ENCODE measurements at places on chromosomes 13 and 19. TPM values are rescaled to one million over a fixed set of nuclear protein-coding genes. Genes with fewer than 3 reads are reported as not detected.
A peak's percentile ranks its signal among the peaks of the same experiment; 100 is the strongest.

- no peaks in the 10 kb centered on the region for H3K27me3 ChIP-seq
- H3K36me3 ChIP-seq = no peaks in the 10 kb centered on the region
- no peaks in the 10 kb centered on the region for H3K4me1 ChIP-seq
- no peak overlapping the region for H3K27ac ChIP-seq
- no peak overlapping the region for H3K4me3 ChIP-seq
Observed at GRCh38 chr13:90049989-90050671, 1297.4 kb upstream of the MIR17HG start.

GRCh38 chr13:109309625-109310363 lies 476.6 kb downstream of the IRS2 start:
- H3K27me3 ChIP-seq = peaks cover 3% of the 10 kb centered on the region
- no peak overlapping the region for H3K4me3 ChIP-seq
- DNase-seq = no peak
- no peaks in the 10 kb centered on the region for H3K36me3 ChIP-seq
- H3K4me1 ChIP-seq = no peaks in the 10 kb centered on the region

GRCh38 chr19:40341601-40342482 lies 6.4 kb downstream of the C19orf47 start:
- H3K27me3 ChIP-seq = no peaks in the 10 kb centered on the region
- H3K4me3 ChIP-seq = no peak overlapping the region
- peaks cover 10% of the 10 kb centered on the region for H3K36me3 ChIP-seq
- no peak overlapping the region for H3K27ac ChIP-seq

GRCh38 chr13:100608906-100609305 lies 20.3 kb upstream of the GGACT start:
- peaks cover 22% of the 10 kb centered on the region for H3K36me3 ChIP-seq
- H3K4me1 ChIP-seq = peaks cover 22% of the 10 kb centered on the region
- no peaks in the 10 kb centered on the region for H3K27me3 ChIP-seq

DNA sequence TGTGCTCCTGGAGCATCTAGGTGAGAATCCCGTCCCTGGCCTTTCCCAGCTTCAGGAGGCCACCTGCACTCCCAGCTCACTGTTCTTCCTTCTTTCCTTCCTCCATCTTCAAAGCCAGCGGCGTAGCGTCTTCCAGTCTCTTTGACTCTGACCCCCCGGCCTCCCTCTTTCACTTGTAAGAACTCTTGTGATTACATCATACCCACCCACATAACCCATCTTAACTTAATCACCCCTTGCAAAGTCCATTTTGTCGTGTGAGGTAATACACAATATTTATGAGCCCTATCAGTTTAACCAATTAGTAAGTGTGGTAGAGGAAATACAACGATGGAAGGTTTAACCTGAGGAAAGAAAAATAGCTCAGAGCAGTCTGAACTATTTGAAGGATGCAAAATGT lies 4.6 kb upstream of the CDC16 start:
- peak overlapping the region; percentile 18 for H3K4me3 ChIP-seq
- H3K27me3 ChIP-seq = peaks cover 3% of the 10 kb centered on the region
- peaks cover 34% of the 10 kb centered on the region for H3K4me1 ChIP-seq
- no peaks in the 10 kb centered on the region for H3K36me3 ChIP-seq
- no peak for DNase-seq
- H3K27ac ChIP-seq = no peak overlapping the region

DNA sequence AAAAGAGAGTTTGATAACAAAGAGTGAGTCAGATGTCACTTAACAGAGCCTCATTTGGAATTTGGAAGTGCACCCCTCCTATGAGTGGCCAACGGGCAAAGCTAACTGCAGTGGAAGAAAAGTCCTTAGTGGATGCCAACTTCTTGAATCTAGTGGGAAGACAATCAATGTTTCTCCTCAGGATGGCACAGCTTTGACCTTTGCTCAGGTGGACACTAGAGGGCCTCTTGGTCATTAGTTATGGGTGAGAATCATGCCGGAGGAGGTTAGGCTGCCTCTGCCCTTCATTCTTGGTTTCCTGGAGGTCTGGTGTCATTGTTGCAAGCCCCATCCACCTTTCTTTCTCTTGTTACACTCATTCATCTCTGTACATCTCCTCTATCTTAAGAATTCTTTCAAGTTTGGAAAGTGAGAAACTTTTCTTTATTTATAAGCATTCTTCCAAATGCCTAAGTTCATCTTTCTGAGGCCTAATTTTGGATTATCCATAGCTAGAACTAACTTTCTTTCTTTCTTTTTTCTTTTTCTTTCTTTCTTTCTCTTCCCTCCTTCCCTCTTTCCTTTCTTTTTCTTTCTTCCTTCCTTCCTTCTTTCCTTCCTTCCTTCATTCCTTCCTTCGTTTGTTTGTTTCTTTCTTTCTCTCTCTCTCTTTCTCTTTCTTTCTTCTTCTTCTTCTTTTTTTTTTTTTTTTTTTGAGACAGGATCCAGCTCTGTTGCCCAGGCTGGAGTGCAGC lies 327.2 kb upstream of the TSHZ3 start:
- no peak overlapping the region for H3K27ac ChIP-seq
- H3K4me3 ChIP-seq = no peak overlapping the region
- DNase-seq = no peak
- H3K36me3 ChIP-seq = no peaks in the 10 kb centered on the region
- no peaks in the 10 kb centered on the region for H3K4me1 ChIP-seq

DNA sequence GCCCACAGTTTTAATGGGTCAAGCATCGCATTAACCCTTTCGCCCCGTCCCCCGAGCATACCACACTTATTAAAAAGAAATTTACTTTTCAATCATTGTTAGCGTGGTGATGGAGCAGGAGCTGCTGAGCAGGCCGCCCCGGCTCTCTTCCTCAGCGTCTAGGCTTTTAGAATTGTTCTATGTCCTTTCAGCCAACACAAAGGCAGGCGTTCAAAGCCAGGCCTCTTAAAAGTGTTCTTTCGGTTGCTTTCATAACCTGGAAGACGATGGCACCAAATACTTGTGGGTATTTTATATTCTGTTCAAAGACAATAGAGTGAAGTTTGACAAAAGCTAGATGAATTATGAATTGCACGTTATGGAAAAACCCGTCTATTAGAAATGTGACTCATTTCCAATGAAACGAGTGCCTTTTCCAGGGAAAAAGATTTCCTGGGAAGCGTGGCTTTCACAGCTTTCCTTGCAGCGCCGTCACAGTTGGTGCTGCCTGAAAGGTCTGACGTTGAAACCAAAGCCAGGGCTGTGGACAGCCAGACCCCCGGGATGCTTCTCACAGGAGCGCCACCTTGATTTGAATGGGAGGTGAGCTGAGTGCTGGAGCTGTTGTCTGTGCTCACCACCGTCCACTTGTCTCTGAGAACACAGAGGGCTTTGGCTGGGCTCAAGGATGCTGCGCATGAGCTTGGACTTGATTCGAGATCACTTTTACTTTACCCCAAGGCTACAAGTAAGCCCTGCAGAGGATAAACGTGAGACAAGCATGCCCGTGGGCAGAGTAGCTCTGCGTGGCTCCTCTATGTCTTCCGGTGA lies 78.8 kb downstream of the SOX1 start:
- no peaks in the 10 kb centered on the region for H3K4me1 ChIP-seq
- no peak for DNase-seq
- no peaks in the 10 kb centered on the region for H3K36me3 ChIP-seq

GRCh38 chr19:5814852-5815246 lies 10.0 kb downstream of the NRTN start:
- H3K4me1 ChIP-seq = no peaks in the 10 kb centered on the region
- H3K27me3 ChIP-seq = no peaks in the 10 kb centered on the region
- no peak overlapping the region for H3K4me3 ChIP-seq
- no peaks in the 10 kb centered on the region for H3K36me3 ChIP-seq

DNA sequence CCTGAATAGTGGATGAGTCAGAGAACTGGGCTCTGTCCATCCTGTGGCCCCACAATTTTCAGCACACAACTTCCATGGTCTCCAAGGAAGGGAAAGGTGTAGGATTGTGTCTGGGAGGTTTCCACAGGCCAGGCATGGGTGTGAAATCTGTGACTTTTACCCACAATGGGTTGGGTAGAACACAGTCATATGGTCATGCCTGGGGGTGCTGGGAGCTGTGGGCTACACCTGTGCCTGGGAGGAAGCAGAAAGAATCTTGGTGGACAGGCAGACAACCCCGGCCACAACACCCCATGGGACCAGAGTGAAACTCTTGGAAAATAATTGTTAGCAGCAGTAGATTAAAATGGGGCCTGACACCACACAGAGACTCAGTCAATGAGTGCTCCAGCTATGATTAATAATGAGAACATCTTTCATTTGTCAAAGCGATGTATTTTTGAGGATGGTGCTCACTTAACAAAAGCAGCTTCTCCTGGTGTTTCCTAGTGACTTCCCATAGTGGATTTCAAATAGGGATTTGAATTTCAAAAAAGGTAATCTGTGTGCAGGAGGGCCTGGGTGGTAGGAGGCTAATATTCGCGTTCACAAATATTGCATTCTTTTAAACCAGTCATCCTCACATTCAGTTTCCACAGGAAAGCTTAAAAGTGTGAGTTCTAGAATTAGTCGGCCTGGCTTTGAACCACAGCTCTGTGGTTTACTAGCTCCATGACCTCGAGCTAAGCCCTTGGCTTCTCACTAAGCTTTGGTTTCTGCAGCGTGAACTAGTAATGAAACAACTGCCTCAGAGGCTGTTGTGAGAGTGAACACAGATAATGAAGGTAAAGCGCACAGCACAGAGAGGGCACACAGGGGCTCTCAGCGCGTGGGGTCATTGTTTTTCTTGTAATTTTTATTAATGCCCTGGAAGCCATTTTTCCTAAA lies 89.3 kb upstream of the UQCRFS1 start:
- no peak overlapping the region for H3K4me3 ChIP-seq
- peaks cover 7% of the 10 kb centered on the region for H3K27me3 ChIP-seq
- H3K27ac ChIP-seq = no peak overlapping the region
- H3K36me3 ChIP-seq = no peaks in the 10 kb centered on the region
- no peaks in the 10 kb centered on the region for H3K4me1 ChIP-seq
- peak; percentile 24 for DNase-seq

DNA sequence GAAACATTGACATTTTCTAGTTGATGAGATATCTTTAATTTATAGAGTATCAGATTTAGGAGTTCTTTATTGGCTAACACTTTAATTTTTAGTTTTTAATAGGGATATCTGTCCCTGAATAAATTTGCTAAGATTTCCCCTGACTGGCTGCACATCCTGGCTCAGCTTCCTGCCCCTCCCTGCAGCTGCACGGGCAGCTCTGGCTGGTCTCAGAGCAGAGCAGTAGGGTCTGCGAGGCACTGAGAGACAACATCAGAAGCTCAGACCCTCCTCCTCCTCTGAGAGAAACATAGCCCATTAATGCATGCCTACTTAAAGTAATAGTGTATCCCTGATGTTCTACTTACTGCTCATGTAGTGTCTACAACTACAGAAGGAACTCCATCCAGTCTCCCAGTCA lies 139.2 kb downstream of the TNFSF13B start:
- peak; percentile 20 for DNase-seq
- peaks cover 56% of the 10 kb centered on the region for H3K4me1 ChIP-seq
- H3K4me3 ChIP-seq = no peak overlapping the region
- H3K27ac ChIP-seq = peak overlapping the region; percentile 24

- H3K27me3 ChIP-seq = no peaks in the 10 kb centered on the region
- no peak overlapping the region for H3K4me3 ChIP-seq
- peaks cover 92% of the 10 kb centered on the region for H3K4me1 ChIP-seq
- H3K36me3 ChIP-seq = peaks cover 3% of the 10 kb centered on the region
Observed at GRCh38 chr19:38682872-38683392, 35.5 kb downstream of the ACTN4 start.

DNA sequence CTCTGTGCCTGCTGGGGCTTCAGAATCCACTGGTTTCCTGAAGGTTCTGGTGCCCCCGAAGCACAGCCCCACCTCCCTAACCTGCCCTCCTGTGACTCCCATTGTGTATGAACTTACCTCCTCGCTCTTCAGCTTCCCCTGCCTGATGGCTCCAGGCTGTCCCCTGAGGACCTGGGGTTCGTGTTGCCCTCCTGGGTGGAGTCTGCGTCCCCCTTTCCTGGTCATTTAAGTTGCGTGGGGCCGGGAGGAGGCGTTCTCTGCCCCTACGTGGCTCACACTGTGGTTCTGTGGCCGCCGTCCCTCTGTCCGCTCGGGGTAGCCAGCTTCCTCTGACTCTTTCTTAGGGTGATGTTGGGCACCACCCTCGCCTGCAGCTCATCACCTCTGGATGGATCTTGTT lies 13.9 kb downstream of the TFDP1 start:
- no peaks in the 10 kb centered on the region for H3K27me3 ChIP-seq
- peaks cover 11% of the 10 kb centered on the region for H3K4me1 ChIP-seq
- H3K27ac ChIP-seq = no peak overlapping the region
- H3K36me3 ChIP-seq = peaks cover 38% of the 10 kb centered on the region

Gene ATP4A
- total RNA-seq = not detected

Gene PPM1N
- 3.6 TPM for total RNA-seq

Gene LINGO3
- total RNA-seq = 0.10 TPM

Gene DIRAS1
- 0.31 TPM for total RNA-seq

Gene KCNN4
- 130 TPM for total RNA-seq

Gene GAS6
- 1.5 TPM for total RNA-seq

Gene TLE6
- 2.5 TPM for total RNA-seq

Gene SIGLEC12
- total RNA-seq = 0.22 TPM

Gene PRTN3
- not detected for total RNA-seq

Gene NCR1
- total RNA-seq = not detected

Gene SOHLH2
- total RNA-seq = not detected

Gene SLITRK6
- total RNA-seq = not detected

Gene LGALS14
- total RNA-seq = 2.5 TPM

Gene SOX1
- not detected for total RNA-seq
